HepG2 (cell line): ENCODE measurements at places on chromosomes 16 and 17.
A peak's percentile ranks its signal among the peaks of the same experiment; 100 is the strongest.

GRCh38 chr17:30308406-30308805 lies 16.7 kb upstream of the BLMH start:
- no peak for DNase-seq

DNA sequence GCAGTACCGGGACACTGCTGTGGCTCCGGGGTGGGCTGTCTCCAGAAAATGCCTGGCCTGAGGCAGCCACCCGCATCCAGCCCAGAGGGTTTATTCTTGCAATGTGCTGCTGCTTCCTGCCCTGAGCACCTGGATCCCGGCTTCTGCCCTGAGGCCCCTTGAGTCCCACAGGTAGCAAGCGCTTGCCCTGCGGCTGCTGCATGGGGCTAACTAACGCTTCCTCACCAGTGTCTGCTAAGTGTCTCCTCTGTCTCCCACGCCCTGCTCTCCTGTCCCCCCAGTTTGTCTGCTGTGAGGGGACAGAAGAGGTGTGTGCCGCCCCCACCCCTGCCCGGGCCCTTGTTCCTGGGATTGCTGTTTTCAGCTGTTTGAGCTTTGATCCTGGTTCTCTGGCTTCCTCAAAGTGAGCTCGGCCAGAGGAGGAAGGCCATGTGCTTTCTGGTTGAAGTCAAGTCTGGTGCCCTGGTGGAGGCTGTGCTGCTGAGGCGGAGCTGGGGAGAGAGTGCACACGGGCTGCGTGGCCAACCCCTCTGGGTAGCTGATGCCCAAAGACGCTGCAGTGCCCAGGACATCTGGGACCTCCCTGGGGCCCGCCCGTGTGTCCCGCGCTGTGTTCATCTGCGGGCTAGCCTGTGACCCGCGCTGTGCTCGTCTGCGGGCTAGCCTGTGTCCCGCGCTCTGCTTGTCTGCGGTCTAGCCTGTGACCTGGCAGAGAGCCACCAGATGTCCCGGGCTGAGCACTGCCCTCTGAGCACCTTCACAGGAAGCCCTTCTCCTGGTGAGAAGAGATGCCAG lies 12.9 kb downstream of the STH start:
- no peak for DNase-seq

DNA sequence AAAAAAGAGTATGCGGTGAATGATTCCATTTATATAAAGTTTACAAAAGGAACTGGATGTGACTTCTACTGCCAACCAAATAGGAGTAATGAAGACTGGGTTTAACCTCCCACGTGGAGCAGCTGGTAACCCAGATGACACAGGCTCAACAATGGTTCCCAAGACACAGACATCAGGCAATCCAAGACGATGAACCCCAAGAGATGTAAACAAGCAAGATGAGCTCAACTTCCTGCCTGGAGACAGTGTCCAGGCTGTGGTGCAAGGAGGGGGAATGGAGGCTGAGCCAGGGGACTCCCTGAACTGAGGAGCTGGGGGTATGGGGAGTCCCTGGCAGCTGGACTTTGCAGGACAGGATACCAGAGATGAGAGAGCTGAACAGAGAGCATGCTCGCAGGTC lies 104.7 kb downstream of the LITAF start:
- no peak for DNase-seq

GRCh38 chr17:3663102-3664011 lies 5.0 kb downstream of the TAX1BP3 start:
- DNase-seq = no peak

- DNase-seq = peak; percentile 74
Observed at GRCh38 chr17:49434821-49435670, 20.4 kb upstream of the PHB1 start.

DNA sequence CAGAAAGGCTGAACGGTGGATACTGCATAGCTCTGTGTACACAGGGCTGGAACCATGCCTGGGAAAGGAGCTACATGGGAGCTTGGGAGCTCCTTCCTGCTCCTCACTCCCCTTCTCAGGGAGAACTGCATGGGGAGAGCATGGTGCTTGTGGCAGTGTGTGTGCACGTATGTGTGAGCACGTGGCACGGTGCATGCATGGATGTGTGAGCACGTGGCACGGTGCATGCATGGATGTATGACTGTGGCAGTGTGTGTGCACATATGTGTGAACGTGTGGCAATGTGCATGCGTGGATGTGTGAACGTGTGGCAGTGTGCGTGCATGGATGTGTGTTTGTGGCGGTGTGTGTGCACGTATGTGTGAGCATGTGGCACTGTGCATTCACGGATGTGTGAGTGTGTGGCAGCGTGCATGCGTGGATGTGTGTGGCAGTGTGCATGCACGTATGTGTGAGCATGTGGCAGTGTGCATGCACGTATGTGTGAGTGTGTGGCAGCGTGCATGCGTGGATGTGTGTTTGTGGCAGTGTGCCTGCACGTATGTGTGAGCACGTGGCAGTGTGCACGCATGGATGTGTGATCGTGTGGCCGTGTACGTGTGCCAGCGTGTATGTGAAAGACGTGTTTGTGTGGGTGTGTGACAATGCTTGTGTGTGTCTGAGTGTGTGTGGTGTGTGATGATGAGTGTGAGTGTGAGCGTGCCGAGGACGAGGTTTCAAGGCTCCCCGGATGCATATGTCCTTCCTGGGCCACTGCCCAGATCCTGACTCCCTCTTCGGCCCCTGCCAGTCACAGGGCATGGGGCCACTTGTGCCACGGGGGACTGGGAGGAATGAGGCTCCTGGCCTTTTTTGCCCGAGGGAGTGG lies 52.4 kb upstream of the JPH3 start:
- no peak for DNase-seq

DNA sequence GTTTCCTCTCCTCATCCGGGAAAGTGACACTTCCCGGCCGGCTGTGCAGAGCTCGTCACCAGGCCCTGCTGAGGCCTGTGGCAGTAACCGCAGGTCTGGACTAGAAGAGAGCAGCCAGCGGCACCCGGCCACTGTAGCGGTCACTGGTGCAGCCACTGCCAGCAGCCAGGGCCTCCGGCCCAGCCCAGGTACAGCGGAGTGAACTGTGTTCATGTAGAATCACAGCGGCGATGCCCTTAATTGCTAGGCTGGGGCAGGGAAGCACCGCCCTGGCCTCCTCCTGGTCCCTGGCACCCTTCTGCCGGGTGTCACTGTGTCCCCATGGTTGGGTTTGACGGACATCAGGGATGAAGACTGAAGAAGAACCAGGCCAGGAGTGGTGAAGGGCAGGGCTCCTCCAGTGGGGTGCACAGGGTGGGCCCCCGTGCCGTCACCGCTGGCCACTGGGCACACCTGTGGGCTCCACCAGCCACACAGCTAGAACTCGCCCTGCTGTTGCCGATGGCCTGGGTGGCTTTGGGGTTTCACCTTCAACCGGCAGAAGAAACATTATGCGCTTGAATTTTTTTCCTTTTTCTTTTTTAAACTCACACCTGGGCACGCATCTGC lies 165.2 kb upstream of the CHMP6 start:
- no peak for DNase-seq

DNA sequence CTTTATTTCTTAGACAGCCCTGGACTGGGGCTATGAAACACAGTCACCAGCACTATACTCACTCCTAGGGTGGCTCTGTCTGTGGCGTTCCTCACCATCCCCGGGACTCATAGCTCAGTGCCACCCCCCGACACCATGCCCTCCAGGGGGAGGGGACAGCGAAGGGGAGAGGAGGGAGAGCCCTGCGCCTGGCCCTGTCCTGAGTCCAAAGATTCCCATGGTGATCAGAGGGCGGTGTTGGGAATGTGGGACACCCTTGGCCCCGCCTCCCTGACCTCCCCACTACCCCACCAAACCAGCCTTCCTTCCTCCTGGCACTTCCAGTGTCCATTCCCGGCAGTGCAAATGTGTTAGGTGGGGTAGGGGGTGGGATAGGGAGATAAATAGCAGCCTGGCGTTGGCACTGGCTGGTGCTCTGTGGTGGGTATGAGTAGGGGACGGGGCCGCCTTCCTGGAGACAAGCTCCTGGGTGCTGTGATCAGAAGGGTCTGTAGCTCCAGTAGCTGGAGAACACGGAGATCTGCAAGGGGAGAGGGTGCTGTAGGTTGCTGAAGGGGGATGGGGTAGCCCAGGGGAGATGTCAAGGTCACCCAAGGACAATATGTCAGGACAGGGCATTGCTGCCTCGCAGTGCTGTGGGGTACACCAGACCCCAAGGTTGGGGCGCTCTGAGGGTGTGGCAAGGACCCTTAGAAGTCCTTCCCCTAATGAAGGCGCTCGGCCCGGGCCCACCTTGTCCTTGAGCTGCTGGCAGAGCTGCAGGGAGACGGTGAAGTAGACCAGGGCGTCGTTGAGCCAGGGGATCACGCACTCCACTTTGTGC lies 2.0 kb downstream of the SMIM22 start:
- DNase-seq = no peak

GRCh38 chr17:54099221-54099620 lies 276.5 kb downstream of the KIF2B start:
- DNase-seq = no peak

DNA sequence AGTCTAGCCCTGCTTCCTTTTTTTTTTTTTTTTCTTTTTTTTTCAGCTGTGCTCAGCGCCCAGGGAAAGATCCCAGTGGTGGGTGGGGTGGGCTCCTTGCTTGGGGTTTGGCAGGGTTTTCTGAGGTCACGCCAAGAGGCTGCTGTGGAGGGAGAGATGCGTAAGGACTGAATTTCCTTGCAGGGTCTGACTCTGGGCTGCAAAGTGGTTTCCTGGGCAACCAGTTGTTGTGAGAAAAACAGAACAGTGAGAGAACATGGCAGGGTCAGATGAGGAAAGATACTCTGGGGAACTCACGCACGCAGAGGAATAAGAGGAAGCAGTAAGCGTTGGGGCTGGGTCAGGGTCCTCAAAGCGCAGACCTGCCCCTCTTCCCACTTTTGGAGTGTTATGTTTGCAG lies 119.5 kb downstream of the IRF8 start:
- DNase-seq = no peak

- no peak for DNase-seq
Observed at GRCh38 chr17:77465358-77466041, 324.7 kb downstream of the SEC14L1 start.

GRCh38 chr16:676913-677312 lies 1.4 kb downstream of the RHBDL1 start:
- DNase-seq = no peak

GRCh38 chr16:70270176-70270575 lies 18.4 kb upstream of the EXOSC6 start:
- no peak for DNase-seq

- no peak for DNase-seq
Observed at GRCh38 chr17:81332914-81333528, 37.9 kb upstream of the SLC38A10 start.

- no peak for DNase-seq
Observed at GRCh38 chr17:40915721-40916256, 21.7 kb downstream of the KRT23 start.

GRCh38 chr16:30621765-30622164 lies 11.6 kb upstream of the ZNF689 start:
- DNase-seq = no peak

DNA sequence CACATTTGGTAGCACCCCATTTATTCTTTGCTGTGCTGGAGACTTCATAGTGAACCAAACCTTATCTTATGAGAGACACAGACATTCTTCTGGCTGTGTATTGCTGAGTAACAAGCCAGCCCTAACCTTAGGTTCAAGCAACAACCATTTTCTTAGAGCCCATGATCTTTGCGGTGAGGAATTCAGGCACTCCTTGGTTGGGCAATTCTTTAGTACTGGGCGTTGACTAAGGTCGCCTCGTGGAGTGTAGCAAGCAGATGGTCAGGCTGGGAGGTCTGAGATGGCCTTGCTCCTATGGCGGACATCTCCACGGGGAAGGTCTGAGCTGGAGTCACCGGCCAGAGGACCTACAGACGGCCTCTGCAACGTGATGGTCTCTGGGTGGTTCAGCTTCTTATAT lies 43.1 kb downstream of the ARSG start:
- no peak for DNase-seq

GRCh38 chr17:17811381-17812210 lies 25.2 kb downstream of the SREBF1 start:
- DNase-seq = peak; percentile 70

GRCh38 chr16:87264634-87265033 lies 52.6 kb downstream of the C16orf95 start:
- peak; percentile 46 for DNase-seq

DNA sequence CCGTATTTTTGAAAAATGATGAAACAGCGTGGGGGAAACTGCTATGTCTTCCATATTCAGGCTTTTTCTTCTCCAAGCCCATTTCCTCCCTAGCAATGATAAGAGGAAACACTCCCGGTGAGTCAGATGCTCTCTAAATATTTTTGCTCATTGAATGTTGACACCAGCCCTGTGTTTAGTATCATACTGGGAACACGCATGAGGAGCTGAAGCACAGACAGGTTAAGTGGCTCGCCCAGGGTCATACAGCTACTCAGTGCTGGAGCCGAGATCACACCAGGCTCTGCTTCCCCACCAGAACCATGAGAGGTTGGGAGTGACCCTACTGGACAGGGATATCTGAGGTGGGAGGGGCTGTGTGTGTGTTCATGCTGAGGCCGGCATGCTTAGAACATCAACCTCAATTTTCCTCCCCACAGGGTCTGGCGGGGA lies 37.8 kb upstream of the ADGRG1 start:
- DNase-seq = peak; percentile 42

DNA sequence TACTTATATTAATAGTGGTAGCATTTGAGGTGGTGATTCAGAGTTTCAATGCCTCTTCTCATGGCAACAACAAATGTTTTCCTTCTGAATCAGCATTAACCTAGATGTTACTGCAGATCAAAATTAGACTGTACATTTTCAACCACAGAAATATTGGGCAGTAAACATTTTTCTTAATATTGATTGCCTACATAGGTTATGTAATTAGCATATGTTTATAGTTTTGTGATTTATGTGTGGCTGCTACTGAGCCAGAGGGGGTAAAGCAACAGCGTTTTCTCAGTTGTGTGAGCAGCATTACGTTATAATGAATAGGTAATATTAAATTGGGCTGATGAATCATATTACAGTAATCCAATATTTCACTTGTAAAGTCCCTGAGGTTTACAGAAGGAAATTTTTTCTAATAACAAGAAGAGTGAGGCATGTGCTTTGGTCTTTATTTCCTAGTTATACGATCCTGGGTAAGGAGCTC lies 18.8 kb upstream of the BMERB1 start:
- no peak for DNase-seq

- no peak for DNase-seq
Observed at GRCh38 chr17:19239544-19239943, 2.4 kb downstream of the EPN2 start.

DNA sequence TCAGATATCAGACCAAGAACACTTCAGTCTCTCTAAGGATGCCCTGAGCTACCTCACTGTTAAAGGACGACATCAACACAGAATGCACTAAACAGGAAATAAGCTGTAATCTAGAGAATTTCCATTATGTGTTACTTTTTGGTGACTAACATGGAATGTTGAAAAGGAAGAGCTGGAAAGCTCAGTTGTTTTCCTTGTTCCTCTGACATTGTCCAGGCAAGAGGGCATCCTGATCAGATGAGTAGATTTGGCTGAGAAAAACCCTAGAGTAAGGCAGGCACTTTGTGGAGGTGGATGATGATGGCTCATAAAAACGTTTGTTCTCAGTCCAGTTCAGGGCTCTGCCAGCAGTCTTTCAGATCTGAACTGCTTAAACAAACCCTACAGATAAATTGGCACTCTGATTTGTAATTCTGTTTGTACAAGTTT lies 34.0 kb downstream of the DGKE start:
- no peak for DNase-seq

- no peak for DNase-seq
Observed at GRCh38 chr17:65023791-65024190, 32.7 kb downstream of the GNA13 start.
